Stimulated activated CD4-positive, alpha-beta T cell treated with anti-CD3 and anti-CD28 coated beads, Interleukin-4, amount 100 ng/mL, for 4 hours (primary cell): ENCODE measurements at places on chromosomes 1 and 21.

GRCh38 chr1:46219551-46220520 is 16.7 kb downstream of the LURAP1 start:
- no peak for DNase-seq

DNA sequence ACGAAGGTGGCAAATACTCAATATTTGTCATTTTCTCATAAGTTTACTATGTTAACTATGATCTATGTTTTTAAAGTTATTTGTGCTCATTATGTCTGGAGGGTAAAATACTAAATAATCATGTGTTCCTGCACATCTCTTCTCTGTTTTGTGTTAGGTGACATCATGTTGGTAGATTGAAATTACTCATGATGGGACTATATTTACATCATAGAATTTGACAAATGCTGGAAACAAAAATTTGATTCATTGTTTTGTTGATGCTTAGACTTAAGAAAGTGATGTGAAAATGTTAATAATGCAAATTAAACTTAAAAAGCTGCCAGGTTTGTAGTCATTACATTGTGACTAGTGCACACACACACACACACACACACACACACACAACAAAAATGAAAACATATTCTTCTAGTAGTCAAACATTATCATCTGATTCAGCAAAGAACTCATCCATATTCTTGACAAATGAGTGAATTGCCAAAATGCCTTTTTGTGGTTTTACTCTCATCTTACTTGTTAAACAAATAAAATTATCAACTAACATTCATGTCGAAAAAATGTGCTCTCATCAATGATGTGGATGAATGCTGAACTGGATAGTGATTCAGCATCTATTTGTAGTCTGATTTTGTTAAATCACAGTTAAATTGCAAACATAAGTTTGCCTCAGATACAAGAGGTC is 870.7 kb downstream of the BRINP3 start:
- DNase-seq = no peak

DNA sequence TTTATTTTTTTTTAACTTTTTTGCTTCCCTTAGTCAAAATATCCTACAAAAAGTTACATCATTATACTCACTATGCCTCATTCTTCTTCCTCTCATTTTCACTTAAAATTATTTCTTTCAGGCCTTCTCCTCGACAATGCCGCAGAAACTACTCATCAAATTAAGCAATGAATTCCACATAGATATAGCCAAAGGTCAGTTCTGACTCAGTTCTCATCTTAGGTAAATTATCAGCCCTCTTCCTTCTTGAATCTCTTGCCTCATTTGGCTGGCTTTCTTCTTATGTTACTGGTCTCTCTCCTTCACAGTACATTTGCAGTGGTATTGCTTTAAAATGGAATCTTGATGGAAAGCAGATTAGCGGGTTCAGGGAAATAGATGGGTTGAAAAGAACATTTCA is 260.7 kb upstream of the BRINP3 start:
- DNase-seq = no peak

DNA sequence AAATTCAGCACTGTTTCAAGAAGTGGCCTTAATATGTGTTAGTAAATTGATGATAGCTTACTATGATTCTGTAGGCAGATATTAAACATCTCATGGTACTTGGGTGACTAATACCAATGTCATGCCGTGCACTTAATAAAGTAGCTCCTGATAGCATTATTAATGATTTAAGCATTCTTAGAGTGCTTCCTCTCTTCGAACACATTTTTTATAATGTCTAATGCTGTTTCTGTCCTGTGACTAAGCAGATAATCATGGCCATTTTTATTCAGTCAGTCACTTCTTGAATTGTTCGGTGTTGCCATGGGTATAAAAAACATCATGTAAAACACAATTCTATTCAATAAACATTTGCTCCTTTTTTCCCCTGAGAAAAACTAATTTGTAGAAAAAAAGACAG is 804.6 kb upstream of the ADGRL4 start:
- no peak for DNase-seq

GRCh38 chr1:221344693-221345092 is 397.2 kb downstream of the DUSP10 start:
- no peak for DNase-seq

- DNase-seq = no peak
Measured at GRCh38 chr1:57361516-57361915, 62.3 kb downstream of the DAB1 start.

DNA sequence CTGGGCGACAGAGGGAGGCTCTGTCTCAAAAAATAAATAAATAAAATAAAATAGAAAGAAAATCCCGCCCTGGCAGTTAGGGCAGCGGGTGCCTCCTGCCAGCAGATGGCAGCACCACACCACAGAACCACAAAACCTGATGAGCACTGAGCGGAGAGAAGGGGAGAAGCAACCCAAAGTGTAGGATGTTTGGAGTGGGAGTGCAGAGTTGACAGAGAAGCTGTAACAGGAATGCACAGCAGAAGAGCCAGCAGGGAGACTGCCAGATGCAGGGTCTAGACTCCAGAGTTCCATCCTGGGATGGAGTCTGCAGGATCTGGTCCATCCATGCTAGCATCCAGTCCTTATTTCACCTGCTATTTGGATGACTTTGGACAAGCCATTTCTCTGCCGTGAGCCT is 29.7 kb upstream of the KIRREL1 start:
- peak; percentile 50 for DNase-seq

GRCh38 chr1:104636581-104636980 is 886.9 kb downstream of the AMY1C start:
- DNase-seq = no peak

DNA sequence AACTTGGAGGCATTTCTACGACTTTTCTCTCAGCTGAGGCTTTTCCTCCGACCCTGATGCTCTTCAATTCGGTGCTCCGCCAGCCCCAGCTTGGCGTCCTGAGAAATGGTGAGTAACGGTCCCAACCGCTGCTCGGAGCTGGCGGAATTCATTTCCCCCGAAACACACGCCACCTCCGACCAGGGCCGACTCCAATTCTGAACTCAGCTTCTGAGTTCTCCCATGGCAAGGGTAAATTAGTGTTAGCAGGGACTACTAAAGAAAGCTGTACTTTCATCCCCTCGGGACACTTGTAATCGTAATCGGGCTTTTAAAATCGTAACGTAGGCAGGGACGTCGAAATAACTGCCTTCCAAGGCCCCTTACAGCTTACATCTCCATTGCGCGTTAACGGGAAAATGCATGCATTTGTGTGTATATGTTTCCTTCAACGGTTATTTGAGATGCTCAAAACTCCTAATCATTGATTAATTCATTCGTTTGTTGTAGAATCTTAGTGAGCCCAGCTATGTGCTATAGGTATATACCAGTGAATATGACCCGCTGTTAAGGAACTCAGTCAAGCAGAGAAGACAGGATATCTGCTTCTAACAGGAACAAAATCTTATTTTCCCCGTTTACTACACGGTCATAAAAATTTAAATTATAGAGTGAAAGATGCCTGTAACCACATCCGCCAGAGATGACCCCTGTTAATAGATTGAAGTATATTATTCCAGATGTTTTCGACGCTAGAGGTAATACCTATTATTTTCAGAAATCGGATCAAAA is 472 bp downstream of the DTL start:
- DNase-seq = no peak

- DNase-seq = no peak
Measured at GRCh38 chr1:77940921-77941570, 37.8 kb downstream of the FUBP1 start.

GRCh38 chr1:56577406-56578137 is 1.8 kb downstream of the PLPP3 start:
- DNase-seq = no peak

GRCh38 chr1:242187816-242188215 is 188.9 kb upstream of the MAP1LC3C start:
- DNase-seq = no peak

- DNase-seq = no peak
Measured at GRCh38 chr1:184771190-184771691, 16.6 kb upstream of the EDEM3 start.

- no peak for DNase-seq
Measured at GRCh38 chr1:8362701-8363101, 44.8 kb downstream of the SLC45A1 start.

DNA sequence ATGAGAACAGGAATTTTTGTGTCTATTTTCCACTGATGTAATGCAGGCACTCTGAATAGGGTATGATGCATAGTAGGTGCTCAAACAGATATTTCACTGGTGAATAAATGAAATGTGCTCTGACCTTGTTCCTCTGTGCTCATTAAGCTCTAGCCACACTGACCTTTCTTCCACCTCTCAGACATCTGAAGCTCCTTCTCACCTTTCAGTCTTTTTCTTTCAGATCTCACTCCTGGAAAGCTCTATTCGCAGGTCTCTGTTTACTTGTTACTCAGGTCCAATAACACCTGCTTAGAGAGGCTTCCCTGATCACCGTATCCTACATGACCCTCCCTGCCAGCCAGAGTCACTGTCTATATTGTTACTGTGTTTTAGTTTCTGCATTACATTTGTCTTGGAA is 59.2 kb upstream of the IVNS1ABP start:
- DNase-seq = no peak

DNA sequence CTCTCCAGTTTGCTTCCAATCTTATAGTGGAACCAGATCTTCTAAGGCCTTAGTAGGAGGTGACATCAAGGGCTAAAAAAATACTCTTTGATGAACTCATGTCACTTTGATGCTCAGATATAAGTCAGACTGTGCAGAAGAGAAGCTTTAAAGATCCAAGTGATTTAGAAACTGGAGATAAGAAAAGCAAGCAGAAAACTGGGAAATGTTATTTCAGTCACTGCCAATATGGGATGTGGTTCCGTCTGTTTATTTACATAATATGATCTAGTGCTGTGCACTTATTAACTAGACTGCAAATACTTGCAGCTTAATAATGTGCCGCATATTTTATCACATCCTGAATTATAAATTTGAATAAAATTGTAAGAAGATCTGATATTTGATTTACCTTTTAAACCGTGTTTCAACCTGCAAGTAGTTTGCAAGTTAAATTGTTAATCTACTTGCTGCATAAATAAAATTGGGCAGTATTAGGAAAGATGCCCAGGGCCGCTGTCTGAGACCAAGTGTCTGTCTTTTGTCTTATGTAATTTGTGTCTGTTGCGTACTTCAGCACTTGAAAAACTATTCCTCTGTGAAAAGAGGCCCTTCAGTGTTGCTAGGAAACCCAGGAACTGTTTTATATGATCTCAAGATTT is 29.6 kb downstream of the CXADR start:
- no peak for DNase-seq

- DNase-seq = no peak
Measured at GRCh38 chr21:24903994-24904635, 703.2 kb downstream of the MRPL39 start.

DNA sequence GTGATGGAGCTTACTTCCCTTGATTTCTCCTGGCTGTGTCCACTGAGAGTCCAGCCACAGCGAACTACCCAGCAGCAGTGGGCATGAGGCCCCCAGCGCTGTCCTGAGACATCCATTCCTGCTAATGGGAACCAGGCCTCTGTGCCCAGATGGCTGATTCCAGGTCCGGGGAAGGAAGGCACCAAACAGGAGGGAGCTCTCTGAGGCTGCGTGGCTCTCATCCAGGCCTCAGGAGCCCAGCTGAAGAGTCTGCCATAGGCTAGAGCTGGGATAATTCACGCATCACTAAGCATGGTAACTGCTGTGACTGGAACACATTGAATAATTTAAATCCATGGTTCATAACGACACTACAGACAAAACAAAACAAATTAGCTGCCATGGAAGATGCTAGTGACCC is 24.7 kb upstream of the LRRC47 start:
- DNase-seq = no peak

DNA sequence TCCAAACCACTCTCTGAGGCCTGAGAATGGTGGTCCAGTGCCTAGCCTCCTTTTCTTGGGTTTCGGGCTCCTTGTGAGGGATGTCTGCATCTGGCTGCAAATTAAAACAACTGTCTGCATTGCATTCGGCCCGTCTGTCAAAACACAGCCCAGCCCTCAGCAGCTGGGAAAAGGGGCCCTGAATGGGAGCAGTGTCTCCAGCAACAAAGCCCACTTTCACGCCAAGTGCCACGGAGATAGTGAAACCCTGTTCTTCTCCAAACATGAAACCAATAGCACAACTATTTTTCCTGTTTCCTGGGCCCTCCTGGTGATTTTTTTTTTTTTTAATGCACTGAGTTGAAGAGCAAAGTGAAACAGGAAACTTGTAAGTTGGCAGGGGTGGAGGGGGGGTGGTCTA is 138.4 kb downstream of the PLXNA2 start:
- no peak for DNase-seq

- DNase-seq = no peak
Measured at GRCh38 chr21:34372321-34372720, 3.0 kb upstream of the SMIM11 start.

DNA sequence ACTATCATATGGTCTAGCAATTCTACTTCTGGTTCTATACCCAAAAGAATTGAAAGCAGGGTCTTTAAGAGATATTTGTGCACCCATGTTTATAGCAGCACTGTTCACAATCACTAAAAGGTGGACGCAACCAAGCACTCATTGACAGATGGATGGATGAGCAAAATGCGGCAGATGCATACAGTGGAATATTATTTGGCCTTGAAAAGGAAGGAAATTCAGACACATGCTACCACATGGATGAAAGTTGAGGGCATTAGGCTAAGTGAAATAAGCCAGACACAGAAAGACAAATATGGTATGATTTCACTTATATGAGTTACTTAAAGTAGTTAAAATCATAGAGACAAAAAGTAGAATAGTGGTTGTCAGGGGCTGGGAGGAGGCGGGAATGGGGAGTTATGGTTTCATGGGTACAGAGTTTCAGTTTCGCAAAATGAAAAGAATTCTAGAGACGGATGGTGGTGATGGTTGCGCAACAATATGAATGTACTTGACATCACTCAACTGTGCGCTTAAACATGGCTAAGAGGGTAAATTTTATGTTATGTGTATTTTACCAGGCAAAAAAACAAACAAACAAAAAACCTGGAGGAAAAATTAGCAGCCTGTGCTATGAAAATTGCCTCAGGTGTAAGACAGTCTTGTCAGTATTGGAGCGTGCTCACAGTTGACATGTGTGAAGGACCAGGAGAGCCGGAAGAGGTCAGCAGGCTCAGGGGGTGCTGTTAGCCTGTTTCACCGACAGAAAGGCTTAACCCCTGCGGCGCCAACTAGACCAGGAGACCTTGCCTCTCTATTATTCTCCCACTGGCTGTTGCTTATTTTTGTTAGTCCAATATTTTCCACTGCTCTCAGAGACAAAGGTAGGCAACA is 26.5 kb downstream of the CD247 start:
- DNase-seq = no peak

- DNase-seq = no peak
Measured at GRCh38 chr1:52234708-52235107, 92.8 kb downstream of the ZFYVE9 start.

- peak; percentile 72 for DNase-seq
Measured at GRCh38 chr1:156601122-156601830, at the start of gene GPATCH4. TSS of gene GPATCH4 (minus strand) at chr1:156601479.

GRCh38 chr1:48917901-48918603 is 141.4 kb upstream of the BEND5 start:
- no peak for DNase-seq

DNA sequence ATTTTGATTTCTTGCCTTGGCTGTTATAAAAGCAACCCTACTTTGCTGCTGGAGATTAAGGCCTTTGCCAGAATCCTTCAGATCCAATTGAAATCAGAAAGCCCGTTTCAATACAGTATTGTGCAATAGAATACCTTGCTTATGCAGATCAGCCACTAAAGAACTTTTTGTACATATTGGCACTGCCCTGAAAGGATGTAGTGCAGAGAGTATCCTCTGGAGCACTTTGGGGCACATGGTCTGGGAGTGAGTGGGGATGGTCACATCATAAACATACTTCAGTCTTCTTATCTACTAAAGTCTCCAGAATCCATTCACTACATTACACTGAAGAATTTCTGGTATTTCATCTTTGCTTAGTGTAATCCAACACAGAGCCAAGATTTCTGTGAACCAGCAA is 189.0 kb downstream of the CENPF start:
- no peak for DNase-seq
